ENCODE measurements at places on chromosomes 5 and 9. TPM values are rescaled to one million over a fixed set of nuclear protein-coding genes. Genes with fewer than 3 reads are reported as not detected.

The TAF11L5 gene
- total RNA-seq = not detected

The ECSCR gene
- not detected for total RNA-seq

The STPG3 gene
- total RNA-seq = not detected

The TOR4A gene
- total RNA-seq = 2.8 TPM

The MEIKIN gene
- not detected for total RNA-seq

The NEURL1B gene
- 20.2 TPM for total RNA-seq
